ENCODE measurements at places on chromosomes 2 and 18.

- no peaks in the 10 kb centered on the region for H3K36me3 ChIP-seq
- no peak for DNase-seq
- no peaks in the 10 kb centered on the region for H3K27me3 ChIP-seq
Measured at GRCh38 chr18:64270608-64271007, 121.7 kb upstream of the LINC00305 start.

GRCh38 chr2:166432331-166432730 lies 56.6 kb upstream of the SCN9A start:
- no peaks in the 10 kb centered on the region for H3K36me3 ChIP-seq
- no peaks in the 10 kb centered on the region for H3K4me1 ChIP-seq
- no peak overlapping the region for H3K4me3 ChIP-seq
- H3K27ac ChIP-seq, result no peak overlapping the region

DNA sequence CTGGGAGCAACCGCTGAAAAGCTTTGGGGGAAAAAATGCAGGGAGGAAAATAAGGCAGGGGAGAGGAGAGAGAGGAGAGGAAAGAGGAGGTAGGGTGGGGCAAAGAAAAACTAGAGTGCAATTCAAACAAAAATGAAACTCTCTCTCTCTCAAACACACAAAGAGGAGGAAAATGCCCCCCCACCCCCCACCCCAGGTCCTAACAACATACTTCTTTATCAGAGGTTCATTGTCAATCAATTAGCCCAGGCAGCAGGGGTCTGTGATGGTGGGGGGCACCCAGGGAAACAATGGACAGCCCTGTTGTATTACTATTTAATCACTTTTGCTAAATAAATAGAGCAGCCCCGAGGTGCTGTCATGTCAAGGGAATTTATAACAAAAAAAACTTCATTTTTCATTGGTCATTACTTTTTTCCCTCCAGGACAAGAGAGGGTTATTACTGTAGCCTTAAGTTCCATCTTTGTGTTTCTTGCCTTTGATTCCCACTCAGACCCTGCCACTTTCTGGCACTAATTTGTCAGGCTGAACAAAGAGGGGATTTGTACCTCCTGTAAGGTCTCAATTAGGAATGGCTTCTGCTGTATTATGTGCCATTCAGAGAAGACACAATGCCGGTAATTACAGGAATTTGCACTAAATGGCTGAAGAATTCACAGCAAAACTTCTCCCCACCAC lies 55.0 kb downstream of the PLEKHM3 start:
- H3K36me3 ChIP-seq, result no peaks in the 10 kb centered on the region
- DNase-seq, result peak; percentile 80
- no peak overlapping the region for H3K4me3 ChIP-seq

GRCh38 chr2:62243983-62244382 lies 48.1 kb downstream of the B3GNT2 start:
- no peaks in the 10 kb centered on the region for H3K4me1 ChIP-seq
- H3K27ac ChIP-seq, result no peak overlapping the region
- no peaks in the 10 kb centered on the region for H3K36me3 ChIP-seq
- no peaks in the 10 kb centered on the region for H3K27me3 ChIP-seq
- no peak overlapping the region for H3K4me3 ChIP-seq
- no peak for DNase-seq

DNA sequence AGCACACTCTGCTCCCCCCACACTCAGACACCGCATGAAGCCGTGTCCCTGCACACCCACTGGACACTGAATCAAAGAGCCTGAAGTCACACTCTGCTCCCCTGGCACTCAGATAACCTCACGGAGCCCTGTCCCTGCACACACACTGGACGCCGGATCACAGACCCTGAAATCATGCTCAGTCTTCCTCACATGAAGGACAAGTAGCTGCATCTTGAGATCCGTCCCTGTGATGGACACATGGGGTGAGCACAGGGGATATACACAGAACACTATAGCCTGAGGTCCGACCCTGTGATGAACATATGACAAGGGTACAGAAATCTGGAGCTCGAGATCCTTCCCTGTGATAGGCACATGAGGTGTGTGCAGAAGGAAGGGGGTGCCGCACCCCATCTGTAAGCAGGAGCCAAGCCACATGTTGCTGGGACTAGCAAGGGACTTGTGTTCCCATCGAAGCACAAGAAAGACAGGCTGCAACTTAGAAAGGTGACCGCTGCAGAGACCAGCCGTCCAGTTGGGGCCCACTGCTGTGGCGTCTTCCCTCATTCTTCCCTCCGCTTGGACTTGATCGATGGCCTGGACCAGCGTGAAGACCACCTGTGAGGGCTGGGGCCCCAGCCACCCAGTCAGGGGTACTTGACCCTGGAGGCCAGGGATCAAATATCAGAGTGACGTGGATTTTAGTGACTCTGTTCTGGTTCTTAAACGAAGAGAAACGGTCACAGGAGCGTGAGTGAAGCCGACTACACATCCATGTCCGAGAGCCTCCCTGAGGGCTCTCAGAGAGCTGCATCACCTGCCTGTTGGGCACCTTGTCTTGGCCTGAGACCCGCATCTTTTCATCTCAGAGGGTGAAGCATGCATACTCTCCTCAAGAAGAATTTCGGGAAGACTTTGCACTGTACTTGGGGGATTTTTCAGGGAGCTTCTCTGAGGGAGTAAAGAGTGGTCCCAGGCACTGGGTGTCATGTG lies 391.7 kb upstream of the SALL3 start:
- H3K4me1 ChIP-seq, result peaks cover 2% of the 10 kb centered on the region
- no peak for DNase-seq
- no peak overlapping the region for H3K27ac ChIP-seq
- H3K4me3 ChIP-seq, result no peak overlapping the region

GRCh38 chr2:240791821-240792628 lies 28.0 kb downstream of the KIF1A start:
- no peak overlapping the region for H3K27ac ChIP-seq
- no peak for DNase-seq
- H3K27me3 ChIP-seq, result no peaks in the 10 kb centered on the region

DNA sequence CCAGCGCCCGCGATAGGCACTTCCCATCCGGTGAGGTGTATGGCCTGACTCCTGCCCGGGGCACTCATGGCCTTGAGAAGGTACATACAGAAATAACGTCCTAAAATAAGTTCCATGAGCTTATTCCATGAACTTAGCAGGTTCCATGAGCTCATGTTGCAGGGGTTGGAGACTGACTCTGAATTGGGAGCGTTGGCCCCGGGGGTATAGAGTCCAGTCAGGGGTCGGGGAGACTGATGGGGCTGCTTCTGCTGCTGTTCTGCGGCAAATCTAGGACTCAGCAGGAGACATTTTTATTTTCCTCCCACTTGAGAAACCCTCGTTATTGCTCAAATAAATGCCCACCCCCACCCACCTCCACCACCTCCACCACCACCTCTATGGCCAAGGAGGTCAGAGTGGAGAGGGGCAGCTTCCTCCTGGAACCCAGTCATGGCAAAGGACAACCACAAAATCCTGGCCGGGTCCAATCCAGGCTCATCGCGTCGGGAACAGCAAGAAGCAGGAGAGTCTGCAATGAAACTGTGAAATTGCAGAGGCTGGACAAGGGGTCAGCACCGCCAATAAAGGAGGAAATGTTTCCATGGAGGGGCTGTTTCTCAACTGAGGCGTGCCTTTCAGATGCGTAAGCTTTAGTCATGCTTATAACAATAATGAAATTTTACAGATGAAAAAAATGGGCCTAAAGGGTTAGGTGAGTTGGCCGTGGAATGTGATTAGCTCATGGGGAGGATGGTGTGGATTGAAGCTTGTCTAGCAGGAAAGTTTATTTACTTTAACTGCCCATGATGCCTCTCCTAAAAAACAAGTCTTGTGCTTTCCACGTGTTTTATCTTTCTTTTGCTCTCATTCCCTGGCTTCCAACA lies 136.6 kb upstream of the ALKAL2 start:
- no peaks in the 10 kb centered on the region for H3K36me3 ChIP-seq
- DNase-seq, result peak; percentile 40
- H3K27ac ChIP-seq, result no peak overlapping the region
- peaks cover 1% of the 10 kb centered on the region for H3K4me1 ChIP-seq

GRCh38 chr2:177114712-177115111 lies 97.9 kb upstream of the HNRNPA3 start:
- no peaks in the 10 kb centered on the region for H3K27me3 ChIP-seq
- no peaks in the 10 kb centered on the region for H3K4me1 ChIP-seq
- no peaks in the 10 kb centered on the region for H3K36me3 ChIP-seq
- DNase-seq, result no peak

- no peaks in the 10 kb centered on the region for H3K4me1 ChIP-seq
- H3K36me3 ChIP-seq, result no peaks in the 10 kb centered on the region
- no peak for DNase-seq
Measured at GRCh38 chr18:69992776-69993175, 45.1 kb upstream of the CD226 start.
